ENCODE measurements at places on chromosomes 12 and 14.
A peak's percentile ranks its signal among the peaks of the same experiment; 100 is the strongest.

DNA sequence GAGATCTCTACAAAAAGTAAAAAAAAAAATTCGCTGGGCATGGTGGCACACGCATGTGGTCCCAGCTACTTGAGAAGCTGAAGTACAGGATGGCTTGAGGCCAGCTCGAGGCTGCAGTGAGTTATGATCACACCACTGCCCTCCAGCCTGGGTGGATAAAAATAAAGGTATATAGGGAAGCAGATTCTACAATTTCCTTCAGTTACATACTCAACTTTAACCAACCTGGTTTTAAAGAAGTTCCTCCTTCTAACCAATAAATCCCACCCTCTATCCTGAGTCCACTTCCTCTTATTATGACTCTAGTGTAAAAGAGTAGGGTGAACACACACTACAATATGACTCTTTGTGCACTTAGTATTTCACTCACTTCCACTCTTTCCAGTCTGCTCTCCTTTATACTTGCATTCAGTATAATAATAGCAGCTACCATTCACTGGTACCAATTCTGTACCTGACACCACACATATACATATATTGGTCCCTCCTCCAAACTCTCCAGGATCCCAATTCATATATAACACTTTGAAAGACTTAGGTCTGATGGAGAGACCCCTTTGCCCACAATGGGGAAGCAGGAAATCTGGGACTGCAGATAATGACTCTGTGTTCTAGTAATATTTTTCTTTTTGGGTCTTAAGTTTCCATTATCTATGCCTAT, 2.3 kb downstream of the ARF3 start:
- no peak for DNase-seq

DNA sequence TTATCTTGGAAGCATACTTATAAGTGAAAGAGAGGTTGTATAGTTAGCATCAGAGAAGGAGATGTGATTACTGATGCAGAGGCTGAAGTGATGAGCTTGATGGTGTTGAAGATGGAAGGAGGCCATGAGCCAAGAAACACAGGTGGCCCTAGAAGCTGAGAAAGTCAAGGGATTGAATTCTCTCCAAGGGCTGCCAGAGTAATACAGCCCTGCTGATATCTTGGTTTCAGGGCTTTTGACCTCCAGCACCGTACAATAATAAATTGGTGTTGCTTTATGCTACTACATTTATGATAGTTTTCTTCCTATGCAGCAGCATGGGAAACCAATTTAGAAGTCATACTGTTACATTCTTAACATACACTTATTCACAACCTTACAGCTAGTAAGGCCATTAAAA, 1133.3 kb downstream of the AACS start:
- no peak for DNase-seq

DNA sequence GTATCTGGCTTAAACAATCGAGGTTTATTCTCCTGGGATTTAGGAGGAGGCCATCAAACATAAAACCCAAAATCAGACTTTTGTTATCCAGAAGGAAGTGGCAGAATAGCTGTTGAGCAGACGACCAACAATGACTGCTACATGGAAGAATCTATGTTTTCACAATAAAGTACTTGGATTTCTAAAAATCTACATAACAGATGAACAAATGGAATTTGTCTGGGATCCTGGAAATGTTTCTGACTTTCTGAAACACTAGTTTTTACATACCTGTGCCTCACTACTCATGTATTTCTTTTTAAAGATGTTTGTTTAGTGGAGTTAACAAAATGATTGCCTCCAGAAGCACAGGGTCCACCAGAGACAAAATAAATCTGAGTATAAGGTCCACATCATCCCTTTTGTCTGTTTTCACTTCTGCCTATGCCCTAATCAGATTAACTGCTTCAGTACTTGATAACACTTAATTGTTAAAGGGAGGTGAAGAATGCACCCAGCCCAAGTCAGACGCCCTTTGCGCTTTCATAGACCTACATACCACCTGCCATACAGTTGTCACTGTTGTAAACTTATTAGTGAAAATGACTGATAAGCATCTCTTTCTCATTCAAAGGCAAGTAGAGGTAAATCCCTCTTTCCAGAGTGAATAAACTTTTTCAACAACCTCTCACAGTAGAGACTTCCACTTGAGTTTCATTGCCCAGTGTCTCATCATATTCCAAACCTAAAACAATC, 164.6 kb downstream of the EGLN3 start:
- no peak for DNase-seq

DNA sequence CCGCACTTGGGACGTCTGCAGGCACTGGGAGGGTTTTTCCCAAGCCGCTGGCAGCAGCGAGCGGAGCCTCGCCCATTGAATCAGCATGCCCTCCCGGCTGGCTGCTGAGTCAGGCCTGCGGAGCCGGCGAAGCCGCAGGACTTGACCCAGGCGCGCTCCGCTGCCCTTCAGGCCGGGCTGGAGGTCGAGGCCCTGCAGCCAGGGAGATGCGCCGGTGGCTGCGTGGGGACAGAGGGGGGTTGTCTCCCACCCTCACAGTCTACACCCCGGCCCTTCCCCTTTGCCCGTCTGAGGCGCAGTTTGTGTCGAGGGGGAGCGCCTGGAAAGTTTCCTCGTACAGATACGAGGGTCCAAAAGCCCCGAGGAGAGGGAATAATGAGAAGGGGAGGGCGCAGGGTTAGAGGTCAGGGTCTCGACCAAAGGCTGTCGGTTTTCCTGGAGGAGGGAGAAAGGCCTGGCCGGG, 759 bp upstream of the KLC1 start:
- peak; percentile 4 for DNase-seq

DNA sequence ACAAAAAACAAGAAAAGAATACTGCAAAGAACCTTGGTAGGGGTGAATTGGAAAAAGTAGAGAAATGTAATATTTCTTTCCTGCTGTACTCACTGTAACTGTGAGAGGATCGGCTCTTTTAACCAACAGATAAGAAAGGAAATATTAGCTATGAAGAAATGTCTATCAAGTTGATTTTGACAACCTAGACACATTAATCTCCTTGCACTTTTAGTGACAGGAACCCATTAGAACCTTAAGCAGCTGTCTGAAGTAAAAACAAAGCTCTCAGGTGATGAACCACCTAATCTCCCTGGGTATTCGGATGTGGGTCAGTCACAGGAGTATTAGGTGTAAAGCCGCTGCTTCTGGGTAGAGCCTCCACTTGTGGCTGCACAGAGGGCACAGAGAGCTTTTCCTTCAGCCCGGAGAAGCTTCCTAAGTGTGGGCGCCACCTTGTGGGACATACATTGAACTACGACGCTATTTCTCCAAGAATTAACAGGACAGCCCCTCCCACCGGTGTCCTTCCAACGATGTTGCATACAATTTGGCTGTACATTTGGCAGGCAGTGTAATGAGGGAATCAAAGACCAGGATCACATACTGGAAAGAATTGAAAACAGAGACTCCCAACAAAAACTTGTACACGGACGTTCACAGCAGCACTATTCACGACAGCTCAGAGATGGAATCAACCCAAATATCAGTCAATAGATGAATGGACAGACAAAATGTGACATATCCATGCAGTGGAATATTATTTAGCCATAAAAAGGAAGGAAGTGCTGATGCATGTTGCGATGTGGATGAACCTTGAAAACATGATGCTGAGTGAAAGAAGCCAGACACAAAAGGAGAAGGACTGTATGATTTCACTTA, 28.9 kb upstream of the MAPKAPK5 start:
- peak; percentile 41 for DNase-seq

DNA sequence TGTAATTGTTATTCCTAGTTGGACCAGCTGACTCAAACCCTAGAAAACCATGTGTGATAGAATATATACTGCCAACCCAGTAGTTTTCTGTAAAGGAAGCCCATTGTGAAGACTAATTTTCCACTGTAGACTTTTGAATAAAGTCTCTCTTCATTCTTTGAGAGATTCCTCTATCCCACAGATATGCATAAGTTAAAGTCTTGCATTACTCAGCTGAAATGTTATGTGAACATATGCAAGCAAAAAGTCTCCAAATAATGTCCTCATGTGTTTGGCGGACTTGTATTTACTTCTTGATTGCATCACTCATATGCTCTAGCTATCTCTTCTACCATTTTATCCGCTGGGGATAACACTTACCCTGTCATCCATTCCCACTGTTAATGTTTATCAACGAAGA, 35.1 kb upstream of the OTOGL start:
- no peak for DNase-seq

GRCh38 chr14:94374749-94375260, 13.6 kb downstream of the SERPINA1 start:
- DNase-seq, result no peak

GRCh38 chr12:124395284-124395752, 100.4 kb downstream of the RFLNA start:
- no peak for DNase-seq

GRCh38 chr14:72600551-72601330, 293.2 kb downstream of the DPF3 start:
- no peak for DNase-seq

DNA sequence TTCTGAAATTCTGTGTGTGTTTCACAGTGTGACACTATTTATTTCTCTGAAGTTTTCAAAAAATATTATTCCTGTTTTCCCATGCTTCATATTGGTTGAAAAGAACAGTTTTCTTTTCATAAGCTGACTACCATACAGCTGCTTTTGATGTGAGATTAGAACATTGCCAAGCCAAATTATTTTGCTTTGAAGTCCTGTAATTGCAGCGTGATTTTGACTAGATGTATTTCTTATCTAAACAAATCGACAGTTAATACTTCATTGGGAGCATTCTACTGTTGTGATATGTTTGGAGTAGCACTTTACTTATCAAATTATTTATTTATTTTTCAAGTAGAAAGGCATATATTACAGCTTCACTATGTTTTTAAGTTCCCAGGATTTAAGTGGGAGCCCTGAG, 132.0 kb downstream of the DACT1 start:
- DNase-seq, result no peak

- DNase-seq, result no peak
Measured at GRCh38 chr12:47145188-47145587, 65.4 kb upstream of the AMIGO2 start.

GRCh38 chr12:93982771-93983315, 165.5 kb upstream of the PLXNC1 start:
- DNase-seq, result no peak

GRCh38 chr12:78864403-78864869, at the start of gene SYT1:
SYT1 (plus strand) TSS chr12:78864774.
- DNase-seq, result no peak

DNA sequence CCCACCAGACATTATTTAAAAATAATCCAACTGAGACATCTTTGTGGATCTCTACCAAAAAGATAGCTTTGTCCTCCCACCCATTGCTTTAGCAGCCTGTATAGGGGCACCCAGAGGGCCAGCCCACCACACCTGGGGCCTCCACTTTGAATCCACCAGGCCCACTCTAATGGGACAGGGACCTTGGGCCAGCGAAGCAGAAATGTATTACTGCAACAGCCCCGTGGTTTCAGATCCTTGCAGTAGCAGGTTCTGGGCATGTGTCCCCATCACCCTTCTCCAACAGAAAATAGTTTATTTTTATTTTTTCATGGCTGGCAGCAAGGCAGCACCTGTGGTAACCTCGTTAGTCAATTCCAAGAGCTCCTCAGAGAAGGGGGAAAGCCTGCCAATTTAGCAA, 218.4 kb downstream of the ZFP36L1 start:
- no peak for DNase-seq

DNA sequence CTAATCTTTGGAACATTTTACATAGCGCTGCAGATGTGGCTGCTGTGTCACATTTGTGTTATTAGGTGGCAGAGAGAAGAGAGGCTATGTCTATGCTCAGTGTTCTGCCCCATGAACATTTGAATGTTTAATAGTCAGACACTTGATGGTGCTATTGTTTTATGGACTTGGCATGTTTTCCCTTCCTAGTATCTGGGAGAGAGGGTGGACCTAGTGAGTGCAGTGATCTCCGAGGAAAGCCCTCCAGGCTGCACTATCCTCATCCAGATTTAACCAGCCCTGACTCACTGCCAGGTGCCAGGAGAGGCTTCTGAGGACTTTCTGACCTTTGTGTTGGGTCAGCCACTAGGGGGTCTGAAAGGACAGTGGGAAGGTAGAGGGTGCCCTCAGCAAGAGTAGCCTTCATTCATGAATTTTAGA, 24.3 kb downstream of the ZFC3H1 start:
- no peak for DNase-seq

DNA sequence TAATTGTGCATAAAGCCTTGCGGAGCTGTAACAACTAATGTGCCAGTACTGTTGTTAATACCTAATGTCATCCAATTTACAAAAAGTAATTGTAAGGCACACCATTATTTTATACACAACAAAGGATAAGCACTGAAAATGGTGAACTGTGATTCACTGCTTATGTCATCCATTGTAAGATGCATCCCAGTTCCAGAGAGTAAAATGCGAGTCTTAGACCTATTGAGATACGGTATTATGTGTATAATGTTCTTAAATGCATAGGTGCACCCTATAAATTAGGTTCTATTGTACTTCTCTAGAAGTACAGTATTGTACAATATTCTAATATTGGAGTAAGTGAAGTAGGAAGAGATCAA, 406 bp downstream of the PARP2 start:
- no peak for DNase-seq

DNA sequence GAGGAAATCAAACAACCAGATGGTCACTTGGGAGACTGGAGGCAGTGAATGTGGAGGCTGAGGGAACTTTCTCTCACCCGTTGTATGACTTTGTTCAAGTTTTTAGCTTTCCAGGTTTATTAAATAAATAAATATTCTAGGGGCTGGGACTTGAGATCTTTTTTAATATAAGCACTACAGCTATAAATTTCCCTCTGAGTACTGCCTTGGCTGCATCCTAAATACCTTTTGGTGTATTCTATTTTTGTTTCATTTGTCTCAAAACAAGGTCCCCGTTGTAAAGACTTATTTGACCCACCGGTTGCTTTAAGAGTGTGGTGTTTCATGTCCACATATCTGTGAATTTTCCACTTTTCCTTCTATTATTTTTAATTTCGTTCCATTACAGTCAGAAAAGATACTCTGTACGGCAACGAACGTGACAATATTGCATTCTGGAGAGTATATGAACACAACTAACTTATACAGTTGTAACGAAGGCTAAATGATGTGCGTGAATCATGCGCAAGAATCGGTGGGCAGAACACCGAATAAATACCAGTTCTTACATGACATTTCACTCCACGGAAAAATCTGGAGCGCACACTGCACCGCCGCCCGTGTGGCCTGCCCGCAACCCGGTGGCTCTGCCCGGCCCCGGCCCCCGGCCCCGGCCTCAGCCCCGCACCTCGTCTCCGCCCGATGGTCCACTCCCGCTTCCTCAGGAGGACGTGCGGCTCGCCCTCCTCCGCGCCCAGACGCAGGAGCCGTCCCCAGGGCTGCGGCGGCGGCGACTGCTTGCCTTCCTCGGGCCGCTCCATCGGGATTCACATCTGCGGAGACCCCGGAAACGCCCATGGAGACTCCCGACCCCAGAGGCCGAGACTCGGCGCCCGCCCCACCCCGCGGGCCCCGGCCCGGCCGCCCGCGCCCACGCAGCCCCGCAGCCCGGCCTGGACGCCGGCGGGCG, 602 bp downstream of the CHFR start:
- no peak for DNase-seq

- DNase-seq, result no peak
Measured at GRCh38 chr14:51209457-51209856, 30.6 kb upstream of the TMX1 start.

Data from stimulated activated CD8-positive, alpha-beta memory T cell treated with anti-CD3 and anti-CD28 coated beads, Interleukin-7, amount 100 ng/mL, for 1 hour (primary cell).